ENCODE measurements at places on chromosomes 12 and 14.
A peak's percentile ranks its signal among the peaks of the same experiment; 100 is the strongest.

DNA sequence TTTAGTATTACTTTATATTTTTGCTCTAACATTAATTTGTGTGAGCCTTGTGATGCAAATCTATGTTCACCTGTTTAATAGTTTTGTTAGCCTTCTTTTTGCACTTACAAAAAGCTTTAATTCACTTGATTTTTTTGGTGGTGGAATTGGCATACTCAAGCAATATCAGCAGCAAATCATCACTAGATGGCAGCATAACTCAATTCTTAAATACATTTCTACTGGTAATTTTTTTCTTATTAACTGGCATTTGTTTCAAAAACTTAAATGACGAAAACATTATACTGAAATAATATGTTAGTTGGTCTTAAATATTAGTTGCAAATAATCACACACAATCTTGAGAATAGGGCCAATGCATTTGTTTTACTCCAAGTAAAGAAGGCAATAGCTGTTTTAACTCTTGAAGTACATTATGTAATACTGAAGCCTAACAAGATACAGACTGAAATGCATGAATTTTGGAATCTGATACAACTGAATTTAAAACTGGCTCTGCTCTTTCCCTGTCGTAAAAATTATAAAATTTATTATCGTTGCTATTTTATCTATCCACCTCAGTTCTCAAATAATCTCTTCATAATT, 151.5 kb downstream of the ATXN7L3B start:
- DNase-seq, result peak; percentile 8

GRCh38 chr12:74999474-74999873, 210.2 kb downstream of the KCNC2 start:
- no peak for DNase-seq

GRCh38 chr14:99995700-99996356, 69.4 kb upstream of the EVL start:
- no peak for DNase-seq

- no peak for DNase-seq
Measured at GRCh38 chr12:95918194-95918993, 24.0 kb downstream of the CCDC38 start.

DNA sequence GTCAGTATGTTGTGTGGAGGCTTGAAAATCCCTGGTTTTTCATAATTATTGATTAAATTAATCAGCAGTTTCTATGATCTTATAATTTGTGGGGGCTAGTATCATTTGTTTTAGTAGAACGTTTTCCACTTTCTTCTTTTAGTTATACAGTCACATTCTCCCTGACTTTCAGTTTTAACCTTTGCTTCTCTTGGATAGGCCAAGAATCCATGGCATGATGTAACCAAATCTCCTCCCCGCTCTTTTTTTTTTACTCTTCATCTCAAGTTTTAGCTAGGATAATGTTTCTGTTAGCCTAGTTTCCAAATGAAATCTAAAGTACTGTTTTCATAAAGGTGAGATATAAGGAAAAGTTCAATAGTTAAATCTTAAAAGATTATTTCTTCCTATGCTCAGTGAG, 106.5 kb downstream of the TMEM117 start:
- DNase-seq, result no peak

GRCh38 chr12:22855456-22855855, 230.5 kb downstream of the ETNK1 start:
- no peak for DNase-seq

- no peak for DNase-seq
Measured at GRCh38 chr12:3713483-3713882, 39.4 kb downstream of the CRACR2A start.

- no peak for DNase-seq
Measured at GRCh38 chr12:27523305-27523641, 733 bp upstream of the PPFIBP1 start.

- DNase-seq, result no peak
Measured at GRCh38 chr12:2570562-2570961, 224.2 kb upstream of the FKBP4 start.

DNA sequence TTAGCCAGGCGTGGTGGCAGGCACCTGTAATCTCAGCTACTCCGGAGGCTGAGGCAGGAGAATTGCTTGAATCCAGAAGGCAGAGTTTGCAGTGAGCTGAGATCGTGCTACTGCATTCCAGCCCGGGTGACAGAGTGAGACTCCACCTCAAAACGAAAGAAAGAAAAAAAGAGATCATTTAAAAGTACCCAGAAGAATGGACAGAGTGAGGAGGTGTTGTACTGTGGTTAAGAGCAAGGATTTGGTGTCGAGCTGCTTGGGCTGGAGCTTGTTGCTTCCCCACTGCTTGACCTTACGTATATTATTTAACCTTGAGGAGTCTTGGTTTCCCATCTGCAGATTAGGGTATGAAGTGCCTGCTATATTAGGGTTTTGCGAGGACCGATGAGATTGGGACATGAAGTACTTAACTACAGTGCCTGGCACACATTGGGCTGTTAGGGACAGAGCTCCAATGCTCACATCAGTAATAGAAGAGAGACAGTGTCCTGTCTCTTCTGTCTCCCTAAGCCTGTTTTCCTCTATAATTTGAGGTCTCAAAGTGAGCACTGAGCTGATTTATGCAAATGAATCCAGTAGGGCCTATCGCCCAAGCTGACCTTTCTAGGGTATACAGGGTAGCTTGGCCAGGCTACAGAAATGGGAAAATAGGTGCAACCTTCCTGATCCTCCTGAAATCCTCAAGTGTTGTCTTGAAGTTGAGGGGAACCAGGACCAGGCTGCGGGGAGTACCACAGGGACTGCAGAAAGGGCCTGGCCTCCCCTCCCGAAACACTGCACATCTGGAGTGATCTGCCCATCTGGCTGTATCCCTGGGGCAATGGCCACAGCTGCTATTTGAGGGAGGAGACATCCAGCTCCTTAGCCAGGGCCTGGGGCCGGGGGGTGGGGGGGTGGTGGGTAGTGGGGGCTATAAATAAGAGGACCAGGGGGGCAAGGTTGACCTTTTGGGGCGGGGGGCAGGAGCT, 8.6 kb upstream of the HDAC7 start:
- DNase-seq, result no peak

- DNase-seq, result no peak
Measured at GRCh38 chr12:32211066-32211899, 104.6 kb downstream of the BICD1 start.

GRCh38 chr12:17278946-17279345, 673.0 kb upstream of the LMO3 start:
- no peak for DNase-seq

GRCh38 chr12:25496098-25496587, 56.9 kb downstream of the LMNTD1 start:
- DNase-seq, result no peak

DNA sequence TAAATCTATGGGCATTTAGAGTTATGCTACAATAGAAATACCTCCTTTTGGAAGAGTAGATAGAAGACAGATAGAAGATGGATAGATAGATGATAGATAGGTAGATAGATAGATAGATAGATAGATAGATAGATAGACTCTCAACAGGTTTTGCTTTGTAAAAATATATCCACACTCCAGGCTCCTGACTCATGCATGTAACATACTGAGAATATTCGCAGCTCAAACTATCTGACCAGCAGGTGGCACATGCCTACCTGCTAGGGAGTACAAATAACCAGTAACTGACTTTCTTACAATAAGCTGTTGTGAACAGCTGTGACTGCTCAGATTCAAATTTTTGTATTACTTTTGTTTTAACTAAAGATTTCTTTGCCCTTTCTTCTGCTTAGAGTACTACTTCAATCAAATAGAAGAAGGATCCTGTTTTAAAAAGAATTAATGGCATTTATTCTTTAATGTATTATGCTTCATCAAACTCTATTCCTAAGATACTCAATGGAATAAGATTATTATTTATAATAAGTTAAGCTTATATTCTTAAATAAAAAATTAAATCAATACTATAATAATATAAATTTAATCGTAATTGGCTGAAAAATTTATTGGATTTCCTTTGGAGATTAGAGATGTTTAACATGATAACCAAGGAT, 15.8 kb upstream of the CPNE8 start:
- no peak for DNase-seq

DNA sequence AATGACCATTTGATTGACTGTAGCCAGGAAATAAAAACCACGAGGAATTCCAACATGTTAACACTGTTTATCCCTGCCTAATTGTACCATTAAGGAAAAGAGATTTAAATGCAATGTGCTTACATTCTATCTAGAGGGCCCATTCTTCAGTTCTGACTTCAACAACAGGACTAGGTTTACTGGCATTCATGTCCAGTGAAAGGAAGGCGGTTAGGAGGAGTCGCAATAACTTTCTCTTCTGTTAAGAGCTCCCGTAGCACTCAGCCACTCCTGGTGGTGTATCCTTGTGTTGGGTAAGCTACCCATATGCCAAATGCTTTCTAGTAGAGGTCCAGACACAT, 154.7 kb downstream of the STXBP6 start:
- DNase-seq, result no peak

DNA sequence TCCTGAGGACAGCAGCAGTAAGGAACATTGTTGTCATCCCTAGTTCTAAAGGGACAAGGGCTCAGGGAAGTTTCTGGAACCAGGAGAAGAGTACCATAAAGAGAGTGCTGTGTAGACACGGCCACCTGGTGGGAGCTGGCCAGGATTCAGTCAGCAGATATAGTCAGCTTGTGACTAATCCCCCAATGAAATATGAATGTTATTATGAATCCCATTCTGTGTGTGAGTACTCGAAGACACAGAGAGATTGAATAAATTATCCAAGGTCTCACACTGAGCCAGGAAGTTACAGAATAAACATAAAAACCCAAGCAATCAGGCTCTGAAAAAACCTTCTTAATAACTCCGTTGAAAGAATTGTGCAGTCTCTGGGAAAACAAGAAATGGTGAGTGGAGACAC, 1359.5 kb downstream of the AACS start:
- DNase-seq, result no peak

- no peak for DNase-seq
Measured at GRCh38 chr12:57195611-57196371, 20.8 kb upstream of the NXPH4 start.

DNA sequence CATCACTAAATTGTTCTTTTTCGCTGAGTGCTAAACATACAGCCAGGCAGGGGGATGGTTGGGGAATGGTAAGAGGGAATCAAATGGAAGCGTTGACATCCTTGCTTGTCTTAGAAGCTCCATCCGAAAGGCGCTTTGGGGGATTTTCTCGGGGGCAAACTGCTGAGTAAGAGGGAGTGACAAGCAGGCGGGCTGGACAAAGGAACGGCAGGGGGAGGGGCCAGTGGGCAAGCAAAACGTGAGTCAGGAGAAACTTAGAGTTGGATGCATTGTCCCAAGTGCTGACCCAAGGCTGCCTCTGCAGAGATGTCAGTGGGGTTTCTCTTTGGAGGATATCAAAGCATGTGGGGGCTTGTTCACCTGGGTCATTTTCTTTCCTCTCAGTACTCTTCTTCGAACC, 480.5 kb downstream of the VRK1 start:
- DNase-seq, result no peak

DNA sequence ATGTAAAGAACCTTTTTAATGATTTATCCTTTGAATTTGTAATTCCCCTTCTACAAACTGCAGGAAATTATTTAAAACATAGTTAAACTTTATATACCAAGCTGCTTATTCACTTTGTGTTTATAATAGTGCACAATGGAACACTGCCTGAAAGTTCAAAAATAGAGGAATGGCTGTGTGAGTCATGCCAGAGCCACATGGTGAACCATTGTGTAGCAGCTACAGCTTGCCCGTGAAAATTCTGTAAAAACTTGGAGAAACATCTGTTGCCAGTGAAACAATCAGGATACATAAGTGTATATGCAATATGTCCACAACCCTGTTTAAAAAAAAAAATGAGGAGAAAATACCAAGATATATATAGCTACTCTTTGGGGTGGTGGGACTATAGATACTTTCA, 59.5 kb downstream of the VEZT start:
- DNase-seq, result peak; percentile 88

GRCh38 chr12:131197490-131197889, 243.8 kb downstream of the ADGRD1 start:
- no peak for DNase-seq

DNA sequence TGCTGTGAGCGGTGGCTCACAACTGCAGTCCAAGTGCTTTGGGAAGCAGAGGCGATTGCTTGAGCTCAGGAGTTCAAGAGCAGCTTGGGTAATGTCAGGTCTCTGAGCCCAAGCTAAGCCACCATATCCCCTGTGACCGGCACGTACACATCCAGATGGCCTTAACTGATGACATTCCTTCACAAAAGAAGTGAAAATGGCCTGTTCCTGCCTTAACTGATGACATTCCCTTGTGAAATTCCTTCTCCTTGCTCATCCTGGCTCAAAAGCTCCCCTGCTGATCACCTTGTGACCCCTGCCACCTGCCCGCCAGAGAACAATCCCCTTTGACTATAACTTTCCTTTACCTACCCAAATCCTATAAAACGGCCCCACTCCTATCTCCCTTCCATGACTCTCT, 48.6 kb downstream of the SLC25A47 start:
- DNase-seq, result no peak

- DNase-seq, result no peak
Measured at GRCh38 chr12:116087399-116087798, 190.1 kb downstream of the MED13L start.

DNA sequence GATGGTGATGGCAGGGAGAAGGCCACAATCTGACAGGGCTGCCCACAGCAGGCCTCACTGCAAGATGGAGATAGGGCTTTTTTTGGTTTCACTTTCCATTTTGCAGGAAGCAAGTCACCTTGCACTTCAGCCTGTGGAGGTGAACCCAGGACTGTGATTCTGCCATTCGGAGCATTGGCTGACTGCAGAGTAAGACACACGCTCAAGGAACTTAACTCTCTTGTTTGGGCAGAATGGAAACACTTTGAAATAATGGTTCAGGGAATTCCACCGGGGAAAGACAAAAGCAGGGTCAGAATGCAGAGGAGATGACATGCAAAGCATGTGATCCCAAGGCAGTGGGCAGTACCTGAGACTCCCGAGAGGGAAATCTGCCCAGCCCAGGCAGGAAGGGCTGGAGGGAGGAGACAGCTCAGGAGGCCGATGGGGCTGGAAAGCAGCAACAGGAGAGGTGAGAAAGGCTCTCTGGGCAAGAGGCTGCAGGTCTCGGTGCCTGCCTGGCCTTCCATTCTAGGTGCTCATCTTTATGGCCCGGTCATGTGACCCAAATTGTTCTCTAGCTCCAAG, 58.7 kb upstream of the PRMT8 start:
- no peak for DNase-seq
